ENCODE measurements at places on chromosomes 2 and 18.

- DNase-seq, result no peak
These were observed 1530.6 kb upstream of the SLC39A10 start for GRCh38 chr2:194126418-194126817.

GRCh38 chr2:109261906-109262631 is 133.1 kb downstream of the SH3RF3 start:
- no peak for DNase-seq

DNA sequence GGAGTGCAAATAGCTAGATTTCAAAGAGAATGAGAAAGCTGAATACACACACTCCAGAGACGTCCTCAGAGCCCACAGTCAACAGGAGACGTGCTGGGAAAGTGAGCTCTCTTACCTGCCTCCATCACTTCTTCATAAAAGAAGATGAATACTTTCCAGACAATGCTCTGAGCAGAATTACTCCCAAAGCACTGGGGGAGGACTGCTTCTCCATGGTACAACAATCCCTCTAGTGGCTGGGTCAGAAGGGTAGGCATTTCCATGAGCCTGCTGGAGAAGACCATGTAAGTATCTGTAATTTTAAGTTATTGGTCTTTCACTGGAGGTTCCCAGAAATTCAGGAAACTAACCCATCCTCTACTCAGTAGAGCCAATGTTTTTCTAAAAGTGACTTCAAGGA is 190.3 kb downstream of the RBM43 start:
- DNase-seq, result no peak

DNA sequence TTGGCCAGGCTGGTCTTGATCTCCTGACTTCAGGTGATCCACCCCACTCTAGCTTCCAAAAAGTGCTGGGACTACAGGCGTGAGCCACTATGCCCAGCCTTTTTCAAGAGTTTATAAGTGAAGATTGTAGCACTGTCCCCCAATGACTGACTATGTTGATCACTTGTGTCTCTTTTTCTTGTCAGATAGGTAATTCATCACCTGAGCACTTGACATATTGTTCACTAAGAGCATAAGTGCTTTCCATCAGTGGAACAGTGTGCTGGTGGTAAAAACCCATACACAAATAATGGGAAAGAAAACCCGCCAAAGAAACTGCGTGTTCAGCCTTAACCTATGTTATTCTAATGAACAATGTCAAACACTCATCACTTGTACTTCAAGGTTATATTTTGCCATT is 414.4 kb upstream of the CDH7 start:
- no peak for DNase-seq

DNA sequence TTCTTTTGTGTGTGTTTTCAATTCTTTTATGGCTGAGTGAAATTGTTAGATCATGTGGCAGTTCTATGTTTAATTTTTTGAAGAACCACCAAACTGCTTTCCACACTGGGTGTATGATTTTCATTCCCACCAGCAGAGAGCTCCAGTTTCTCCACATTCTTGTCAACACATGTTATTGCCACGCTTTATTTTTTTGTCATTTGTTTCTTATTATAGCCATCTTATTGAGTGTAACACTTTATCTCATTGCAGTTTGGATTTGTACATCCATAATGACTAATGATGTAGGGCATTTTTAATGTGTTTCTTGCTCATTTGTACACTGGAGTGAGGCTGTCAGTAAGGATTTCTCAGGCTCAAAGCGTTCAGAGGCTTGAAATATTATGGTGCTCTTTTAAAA is 184.2 kb downstream of the PIEZO2 start:
- DNase-seq, result no peak

GRCh38 chr18:62788111-62788510 is 72.8 kb downstream of the PHLPP1 start:
- no peak for DNase-seq

- no peak for DNase-seq
These were observed 84.7 kb downstream of the ICA1L start for GRCh38 chr2:202786842-202787241.

DNA sequence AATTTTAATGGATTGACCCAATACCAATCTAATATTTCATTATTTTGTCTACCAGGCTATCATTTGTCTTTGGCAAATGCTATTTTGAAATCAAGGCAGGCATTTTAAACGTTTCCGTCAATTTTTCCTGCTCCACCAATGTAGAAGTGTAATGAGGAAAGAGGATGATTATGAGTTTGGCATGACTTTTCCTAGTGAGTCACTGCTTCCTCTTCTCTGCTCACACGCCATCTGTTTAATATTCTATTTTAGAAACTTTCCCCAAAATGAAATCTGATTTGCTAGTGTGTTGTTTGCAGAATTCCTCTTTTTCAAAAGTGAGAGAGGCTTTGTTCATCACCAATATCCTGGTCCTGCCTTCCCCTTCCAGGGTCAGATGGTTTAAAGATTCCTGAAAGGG is 42.5 kb upstream of the PID1 start:
- DNase-seq, result no peak

GRCh38 chr18:48762022-48762421 is 188.7 kb downstream of the SMAD7 start:
- no peak for DNase-seq

DNA sequence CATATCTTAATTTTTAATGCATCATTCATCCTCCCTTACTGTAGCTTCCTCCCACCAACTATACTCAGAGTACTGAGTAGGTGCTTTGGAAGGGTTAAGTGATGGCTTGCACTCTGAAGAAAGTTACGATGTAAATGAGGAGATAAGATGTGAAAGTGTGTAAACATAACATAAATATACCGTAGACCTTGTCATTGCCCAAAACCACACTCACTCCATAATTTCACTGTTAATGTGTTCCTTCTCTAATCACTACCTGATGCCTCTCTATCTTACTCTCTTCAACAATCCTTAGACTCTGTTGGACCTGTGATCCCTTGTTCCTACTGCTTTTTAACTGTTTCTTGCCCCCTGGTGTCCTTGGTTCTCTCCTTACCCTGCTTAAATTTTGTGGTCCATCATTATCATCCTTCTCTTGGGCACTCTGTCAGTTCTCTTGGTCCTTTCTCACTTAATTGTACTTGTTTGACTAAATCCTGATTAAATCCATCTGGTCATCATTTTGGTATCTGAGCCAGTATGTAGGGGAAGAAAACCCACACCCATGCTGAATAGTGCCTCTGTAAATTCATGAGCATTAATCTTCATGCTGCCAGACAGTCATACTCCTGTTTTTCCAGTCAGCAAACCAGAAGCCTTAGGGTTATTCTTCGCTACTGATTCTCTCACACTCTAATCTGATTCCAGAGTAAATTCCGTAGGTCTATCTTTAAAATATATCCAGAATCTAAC is 45.0 kb downstream of the PMS1 start:
- DNase-seq, result no peak

DNA sequence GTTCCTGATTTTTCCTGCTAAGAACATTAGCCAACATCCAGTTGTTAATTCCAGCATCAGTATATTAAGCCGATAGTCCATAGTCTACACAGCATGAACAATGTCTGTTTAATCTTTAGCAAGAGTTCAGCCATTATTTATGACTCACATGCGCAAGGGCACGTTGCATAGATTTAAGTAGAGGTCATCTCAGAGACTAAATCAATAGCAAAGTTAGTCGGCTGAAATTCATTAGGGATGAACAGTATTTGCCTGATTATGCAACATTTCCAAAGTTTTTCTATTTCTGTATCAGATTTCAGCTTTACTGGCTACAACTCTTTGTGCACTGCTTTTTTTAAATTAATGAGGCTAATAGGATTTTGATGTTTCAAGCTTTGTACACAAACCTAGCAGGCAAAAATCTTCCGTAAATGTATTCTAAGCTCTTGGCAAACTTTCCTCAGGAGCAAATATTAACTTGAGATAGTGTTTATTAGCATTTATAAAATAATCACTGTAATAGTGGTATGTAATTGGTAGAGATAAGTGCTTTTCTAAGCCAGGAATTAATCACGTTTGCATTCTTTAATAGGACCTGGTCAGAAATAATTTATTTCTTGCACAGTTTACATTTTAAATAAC is 578.7 kb upstream of the ID2 start:
- no peak for DNase-seq

- no peak for DNase-seq
These were observed 220.2 kb downstream of the CLIP4 start for GRCh38 chr2:29335396-29335795.

DNA sequence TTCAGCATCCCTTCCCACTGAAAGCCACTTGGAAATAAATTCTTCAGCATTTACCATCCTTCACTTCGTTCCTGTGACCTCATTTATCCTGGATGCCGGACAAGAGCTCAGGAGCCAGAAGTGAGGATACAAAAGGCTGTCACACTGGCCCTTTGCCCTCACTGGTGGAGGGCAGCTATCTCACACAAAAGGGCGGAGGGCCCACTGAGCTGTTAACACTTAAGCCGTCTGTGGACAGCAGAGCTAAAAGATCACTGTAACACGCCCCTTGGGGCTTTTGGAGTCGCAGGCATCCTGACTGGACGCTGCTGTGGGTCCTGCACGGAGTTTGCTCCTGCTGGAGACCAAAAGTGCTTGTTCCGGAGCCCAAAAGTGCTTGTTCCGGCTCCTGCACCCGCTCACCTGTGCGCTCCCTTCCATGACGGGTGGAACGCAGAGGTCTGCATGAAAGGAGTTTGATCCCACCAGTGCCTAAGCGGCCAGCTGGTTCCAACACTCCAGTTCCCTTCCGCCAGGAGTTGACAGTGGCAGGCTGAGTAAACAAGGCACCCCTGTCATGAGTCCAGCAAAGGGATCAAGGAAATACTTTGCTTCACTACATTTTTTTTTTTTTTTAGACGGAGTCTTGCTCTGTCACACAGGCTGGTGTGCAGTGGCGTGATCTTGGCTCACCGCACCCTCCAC is 572.0 kb upstream of the LINC00305 start:
- no peak for DNase-seq

GRCh38 chr2:191155608-191156071 is 4.8 kb upstream of the STAT4 start:
- DNase-seq, result no peak

- DNase-seq, result no peak
These were observed 8.9 kb upstream of the OTOF start for GRCh38 chr2:26486789-26487188.

GRCh38 chr2:179438654-179439053 is 174.0 kb upstream of the SESTD1 start:
- DNase-seq, result no peak

- DNase-seq, result no peak
These were observed 36.3 kb downstream of the EIPR1 start for GRCh38 chr2:3341336-3341735.

- no peak for DNase-seq
These were observed 13.3 kb downstream of the TTC27 start for GRCh38 chr2:32641180-32641579.
